ENCODE measurements at places on chromosomes 3 and 15. TPM values are rescaled to one million over a fixed set of nuclear protein-coding genes. Genes with fewer than 3 reads are reported as not detected.

DNA sequence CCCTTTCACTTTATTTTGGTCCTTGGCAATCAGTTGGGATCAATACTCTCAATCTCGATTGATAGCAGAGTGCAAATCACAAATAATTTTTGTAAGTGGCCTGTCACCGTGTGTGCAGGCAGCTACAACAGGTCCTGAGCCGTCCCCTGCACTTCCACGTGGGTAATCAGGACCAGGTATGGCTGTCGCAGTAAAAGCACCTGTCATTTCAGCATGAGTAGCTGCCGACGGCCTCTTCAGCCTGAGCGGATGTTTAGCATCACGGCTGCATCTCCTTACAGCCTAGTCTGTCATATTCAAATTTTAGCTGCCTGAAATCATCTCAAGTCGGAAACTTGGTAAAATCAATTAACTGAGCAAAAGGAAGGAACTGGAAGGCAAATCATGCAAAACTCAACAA, 53.0 kb upstream of the FOXP1 start:
- no peak for DNase-seq

COL6A6 gene
- total RNA-seq: 4.7 TPM

DNA sequence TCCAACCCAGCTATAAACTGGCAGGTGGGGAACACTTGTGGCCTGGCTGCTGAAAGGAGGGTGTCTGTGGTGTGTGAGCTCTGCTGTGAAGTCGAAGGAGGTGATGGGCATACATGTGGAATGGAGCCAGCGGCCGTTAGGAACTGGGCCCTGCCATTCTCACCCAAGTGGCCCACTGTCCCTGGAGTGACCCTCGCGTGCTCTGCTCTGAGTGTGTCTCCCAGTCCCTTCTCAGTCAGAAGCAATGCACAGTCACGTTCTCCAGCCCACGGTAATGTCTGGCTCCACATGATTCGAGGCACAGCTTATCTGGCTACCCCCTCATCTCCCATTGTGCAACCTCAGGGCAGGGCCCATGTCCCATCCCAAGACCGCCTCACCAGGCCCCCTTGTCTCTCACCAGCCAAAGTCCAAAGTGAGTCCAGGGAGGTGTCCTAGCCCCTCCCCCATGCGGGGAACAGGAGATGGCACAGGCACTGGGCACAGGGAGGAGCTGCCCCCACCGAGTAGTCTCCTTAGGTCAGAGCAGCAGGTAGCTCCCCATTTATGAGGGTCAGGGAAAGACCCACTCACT, 62.9 kb downstream of the ZNF445 start:
- DNase-seq: no peak

DNA sequence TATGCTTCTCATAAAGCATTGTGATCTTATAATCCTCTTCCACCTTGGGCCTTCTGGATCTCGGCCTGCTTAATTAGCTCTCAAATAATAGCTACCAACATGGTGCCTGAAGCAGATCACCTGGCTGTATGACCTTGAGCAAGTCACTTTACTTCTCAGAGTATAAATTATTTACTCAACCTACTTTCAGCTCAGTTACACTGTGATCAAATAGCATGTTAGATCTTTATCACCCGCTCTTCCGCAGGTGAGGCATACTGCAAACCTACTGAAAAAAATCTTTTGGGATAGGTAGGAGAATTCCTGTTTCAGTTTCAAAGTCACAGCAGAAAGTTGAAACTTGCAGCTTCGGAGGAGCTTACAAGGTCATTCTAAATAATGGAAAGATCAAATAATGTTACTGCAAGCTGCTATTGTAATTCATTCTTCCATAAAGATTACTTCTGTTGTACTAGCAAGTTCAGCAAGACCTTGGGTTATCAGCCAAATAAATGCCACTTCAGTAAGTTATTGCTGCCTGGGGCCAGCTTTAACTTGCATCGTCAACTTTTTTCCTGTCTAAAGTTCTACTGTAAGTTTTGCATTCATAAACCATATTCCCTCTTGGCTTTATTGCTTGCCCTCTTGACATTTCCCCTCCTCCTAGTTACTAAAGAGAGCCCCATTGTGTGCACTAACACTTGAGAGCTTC, 268.4 kb upstream of the ATP11B start:
- no peak for DNase-seq

Measured in left cardiac atrium (tissue), 4 donors.